ENCODE measurements at places on chromosomes 6 and 20.
A peak's percentile ranks its signal among the peaks of the same experiment; 100 is the strongest.

DNA sequence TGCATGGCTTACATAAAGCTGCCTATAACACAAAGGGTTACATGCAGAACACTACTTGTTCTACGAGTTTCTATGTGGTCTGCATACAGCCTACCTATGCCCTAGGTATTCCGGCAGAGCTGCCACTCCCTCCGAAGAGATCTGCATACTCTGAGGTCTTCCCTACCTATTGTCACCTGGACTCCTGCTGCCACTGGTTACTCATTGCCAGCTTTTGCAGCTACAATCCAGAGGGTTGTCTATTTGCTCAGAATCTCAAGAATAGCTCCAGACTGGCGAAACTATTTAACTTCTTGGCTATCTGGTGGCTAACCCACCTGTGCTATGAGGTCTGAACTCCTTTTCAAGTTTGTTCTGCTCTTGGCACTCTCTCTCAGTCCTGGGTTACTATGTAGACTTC lies 323.3 kb downstream of the BMP2 start:
- no peak for DNase-seq

DNA sequence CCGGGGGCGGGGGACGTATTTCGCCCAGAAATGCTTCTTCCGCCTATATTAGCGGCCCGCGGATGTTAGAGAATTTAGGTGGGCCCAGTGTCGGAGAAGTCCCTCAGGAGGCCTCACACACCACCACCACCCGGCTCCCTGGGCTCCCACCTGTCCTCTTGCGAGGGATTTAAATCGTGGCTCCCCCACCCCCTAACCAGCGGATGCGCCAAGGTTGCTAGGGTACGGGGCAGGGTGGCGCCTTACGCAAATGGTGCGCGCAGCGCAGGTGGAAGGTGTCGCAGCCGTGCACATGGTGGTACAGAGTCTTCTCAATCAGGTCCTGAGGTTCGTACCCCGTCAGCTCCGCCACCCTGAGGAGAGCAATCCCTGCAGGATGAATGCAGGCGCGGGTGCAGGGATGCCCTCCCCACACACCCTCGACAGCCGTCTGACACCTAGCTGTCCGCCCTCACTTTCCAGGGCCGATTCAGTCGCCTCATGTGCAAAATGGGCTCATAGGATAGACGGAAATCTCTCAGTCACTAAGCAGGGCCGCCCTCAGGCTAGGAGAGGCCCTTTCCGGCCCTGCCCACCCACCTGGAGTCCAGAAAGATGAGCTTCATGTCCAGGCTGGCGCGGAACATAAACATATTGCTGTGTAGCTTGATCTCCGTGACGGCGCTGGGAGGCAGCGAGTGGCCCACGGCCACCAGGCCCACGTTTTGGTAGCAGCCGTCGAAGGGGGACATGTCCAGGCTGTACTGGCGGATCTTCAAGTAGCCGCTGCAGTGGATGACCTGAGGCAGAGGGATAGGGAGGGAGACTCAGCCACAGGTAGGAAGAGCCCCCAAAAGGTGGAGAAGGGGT lies 16.6 kb downstream of the SIM1 start:
- DNase-seq: no peak

DNA sequence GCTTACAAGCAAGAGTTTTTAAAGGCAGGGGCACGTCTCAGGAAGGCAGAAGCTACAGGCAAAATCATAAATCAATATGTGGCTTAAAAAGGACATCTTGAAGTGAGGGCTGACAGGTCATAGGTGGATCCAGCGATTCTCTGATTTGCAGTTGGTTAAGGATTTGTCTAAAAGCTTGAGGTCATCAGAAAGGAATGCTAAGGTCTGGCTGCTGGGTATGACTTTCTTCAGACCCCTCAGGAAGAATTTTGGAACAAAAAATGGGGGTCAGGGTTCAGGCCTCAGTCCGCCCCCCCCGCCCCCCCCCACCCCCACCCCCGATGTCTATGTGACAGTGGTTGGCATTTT lies 261.9 kb downstream of the CDH4 start:
- DNase-seq: no peak

DNA sequence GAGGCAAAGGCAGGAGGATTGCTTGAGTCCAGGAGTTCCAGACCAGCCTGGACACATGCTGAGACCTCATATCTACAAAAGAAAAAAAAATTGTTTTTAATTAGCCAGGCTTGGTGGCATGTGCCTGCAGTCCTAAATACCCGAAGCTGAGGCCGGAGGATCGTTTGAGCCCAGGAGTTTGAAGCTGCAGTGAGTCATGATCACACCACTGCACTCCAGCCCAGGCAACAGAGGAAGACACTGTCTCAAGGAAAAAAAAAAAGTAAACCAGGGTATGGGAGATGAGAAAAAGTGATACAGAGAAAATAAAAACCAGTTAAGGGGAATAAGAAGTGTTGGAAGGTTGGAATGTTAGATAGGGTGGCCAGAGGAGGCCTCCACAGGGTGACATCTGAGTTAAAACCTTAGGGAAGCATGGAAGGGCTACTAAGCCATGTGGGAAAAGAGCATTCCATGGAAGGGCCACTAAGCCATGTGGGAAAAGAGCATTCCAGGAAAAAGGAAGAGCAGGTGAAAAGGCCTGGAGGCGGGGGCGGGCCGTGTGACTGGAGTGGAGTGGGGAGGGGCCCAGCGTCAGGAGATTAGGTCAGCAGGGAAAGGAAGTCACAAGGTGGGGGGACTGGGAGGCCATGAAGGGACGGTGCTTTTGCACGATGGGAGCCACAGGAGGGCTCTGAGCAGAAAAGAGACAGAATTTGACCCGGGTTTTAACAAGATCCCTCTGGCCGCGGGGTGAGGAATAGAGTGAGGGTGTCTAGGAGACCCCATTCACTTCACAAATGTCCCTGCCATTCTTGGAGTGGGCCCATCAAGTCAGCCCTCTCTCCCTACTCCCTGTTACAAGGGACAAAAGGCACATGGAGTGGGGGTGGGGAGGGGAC lies 18.3 kb downstream of the CPNE5 start:
- peak; percentile 79 for DNase-seq

- DNase-seq: peak; percentile 69
Measured at GRCh38 chr6:89999154-89999553, 104.9 kb downstream of the GJA10 start.

GRCh38 chr6:21731411-21732031 lies 138.0 kb downstream of the SOX4 start:
- DNase-seq: peak; percentile 71

Data from A172 (cell line).